Caki2 (cell line): ENCODE measurements at places on chromosomes 11 and 22. TPM values are rescaled to one million over a fixed set of nuclear protein-coding genes. Genes with fewer than 3 reads are reported as not detected.

- no peak for DNase-seq
Measured at GRCh38 chr22:32623943-32624342, 149.3 kb downstream of the FBXO7 start.

DNA sequence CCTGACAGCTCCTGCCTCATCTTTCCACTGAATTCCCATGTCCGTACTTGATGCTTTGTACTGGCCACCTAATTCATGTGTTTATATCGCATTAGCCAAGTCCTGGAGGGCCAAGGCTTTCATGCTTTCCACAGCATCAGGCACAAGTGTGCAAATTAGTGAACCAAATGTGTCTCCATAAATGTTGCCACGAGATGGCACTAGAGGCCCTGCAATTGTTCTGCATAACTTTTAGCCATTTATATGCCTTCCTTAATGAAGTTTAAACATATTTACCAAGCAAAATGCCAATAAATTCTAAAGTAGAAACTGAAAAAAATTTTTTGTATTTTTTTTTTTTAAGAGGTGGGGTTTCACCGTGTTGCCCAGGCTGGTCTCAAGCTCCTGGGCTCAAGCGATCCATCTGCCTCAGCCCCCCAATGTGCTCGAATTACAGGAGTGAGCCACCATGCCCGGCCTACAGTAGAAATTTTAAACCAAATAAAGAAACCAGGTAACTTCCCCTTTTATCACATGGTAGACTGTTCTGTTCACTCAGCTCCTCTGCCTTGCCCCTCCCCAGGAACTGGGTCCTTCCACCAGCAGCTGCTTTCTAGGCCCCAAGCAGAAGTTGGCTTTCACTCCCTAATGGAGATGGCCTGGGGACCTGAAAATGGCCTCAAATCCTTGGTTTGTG lies 20.8 kb upstream of the IL18BP start:
- DNase-seq: no peak

DNA sequence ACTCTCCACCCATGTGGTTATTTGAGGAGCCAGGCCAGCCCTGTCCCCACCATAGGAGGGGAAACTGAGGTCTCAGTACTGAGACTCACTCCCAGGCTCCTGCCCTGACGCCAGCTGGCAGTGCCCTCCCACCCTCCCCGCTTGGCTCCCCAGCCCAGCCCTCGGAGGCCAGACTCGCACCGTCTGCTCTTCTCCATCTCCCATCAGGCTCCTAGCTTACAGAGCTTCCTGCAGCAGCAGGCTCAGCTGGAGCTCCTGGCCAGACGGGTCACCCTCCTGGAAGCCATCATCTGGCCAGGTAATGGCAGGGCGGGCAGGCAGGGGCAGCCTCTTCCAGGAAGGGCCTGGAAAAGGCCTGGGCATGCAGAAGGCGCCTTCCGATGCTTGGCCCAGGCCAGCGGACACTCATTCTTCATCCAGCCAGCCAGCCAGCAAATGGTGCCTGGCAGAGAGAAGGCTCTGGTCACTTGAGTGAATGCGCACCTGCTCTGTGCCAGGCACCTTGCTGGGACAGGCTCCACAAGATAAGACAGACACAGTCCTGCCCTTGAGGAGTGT lies 12.6 kb downstream of the RHBDD3 start:
- no peak for DNase-seq

DNA sequence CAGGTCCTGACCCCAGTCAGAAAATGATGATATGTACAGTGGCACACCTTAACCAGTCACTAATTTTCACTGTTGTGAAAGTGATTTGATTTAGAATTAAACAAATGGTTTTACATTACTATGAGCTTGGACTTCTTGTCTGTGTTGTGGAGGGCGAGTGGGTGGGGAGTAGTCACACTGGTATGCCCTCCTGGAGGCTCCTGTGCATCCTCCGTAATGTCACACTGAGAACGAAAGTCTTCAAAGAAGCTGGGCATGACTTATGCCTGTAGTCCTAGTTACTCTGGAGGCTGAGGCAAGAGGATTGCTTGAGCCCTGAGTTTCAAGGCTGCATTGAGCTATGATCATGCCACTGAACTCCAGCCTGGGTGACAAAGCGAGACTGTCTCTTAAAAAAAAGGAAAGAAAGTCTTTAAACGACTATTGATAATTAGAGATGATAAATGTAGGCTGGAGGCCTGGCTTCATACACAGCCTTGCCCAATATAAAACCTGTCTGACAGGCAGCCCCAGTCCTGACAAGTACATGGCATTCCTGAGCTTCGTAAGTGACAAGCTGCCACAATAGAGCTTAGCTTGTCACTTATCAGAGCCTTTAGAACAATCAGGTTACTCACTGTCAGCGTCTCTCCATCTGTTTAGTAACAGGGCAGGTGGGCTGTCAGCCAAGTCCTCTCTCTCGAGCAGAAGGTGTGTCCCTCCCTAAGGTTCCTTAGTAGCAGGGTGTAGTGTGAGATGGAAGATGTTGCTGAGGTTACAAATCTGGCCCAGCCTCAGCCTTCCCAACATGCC lies 5.0 kb upstream of the LIMK2 start:
- DNase-seq: no peak

- DNase-seq: peak; percentile 76
Measured at GRCh38 chr11:67022341-67022933, 497 bp upstream of the SYT12 start.

Gene HEPHL1
- not detected in 2 replicates for total RNA-seq

Gene FAM180B
- not detected in 2 replicates for total RNA-seq

Gene CDC42EP1
- 8.9 and 9.1 TPM in 2 replicates for total RNA-seq

Gene HBD
- total RNA-seq: not detected in 2 replicates

Gene OR2AG2
- not detected in 2 replicates for total RNA-seq
